ENCODE measurements at places on chromosomes 4 and X.
A peak's percentile ranks its signal among the peaks of the same experiment; 100 is the strongest.

GRCh38 chr4:165294907-165295306, 32.6 kb upstream of the MSMO1 start:
- peak; percentile 33 for DNase-seq

DNA sequence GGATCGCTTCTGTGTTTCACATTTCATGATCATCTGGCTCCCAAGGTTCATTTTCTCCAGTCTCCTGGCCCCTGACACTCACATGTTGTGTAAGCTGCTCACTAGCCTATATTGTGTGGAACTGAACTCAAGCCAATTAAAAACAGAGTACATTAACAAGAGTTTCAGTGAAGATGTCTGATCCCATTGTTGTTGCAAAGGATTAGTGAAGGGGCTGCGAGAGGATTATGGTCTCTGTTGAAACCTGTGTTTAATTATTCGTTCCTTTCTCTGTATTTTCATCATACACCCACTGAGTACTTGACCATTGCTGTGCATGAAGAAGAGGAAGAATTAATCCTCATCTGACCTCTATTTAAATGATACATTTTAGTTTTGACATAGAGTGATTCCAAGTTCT, 54.7 kb downstream of the AFF2 start:
- DNase-seq, result no peak

- no peak for DNase-seq
Observed at GRCh38 chr4:108035691-108036090, 46.0 kb downstream of the HADH start.

GRCh38 chr4:158161551-158162354, 11.1 kb downstream of the GASK1B start:
- peak; percentile 96 for DNase-seq

DNA sequence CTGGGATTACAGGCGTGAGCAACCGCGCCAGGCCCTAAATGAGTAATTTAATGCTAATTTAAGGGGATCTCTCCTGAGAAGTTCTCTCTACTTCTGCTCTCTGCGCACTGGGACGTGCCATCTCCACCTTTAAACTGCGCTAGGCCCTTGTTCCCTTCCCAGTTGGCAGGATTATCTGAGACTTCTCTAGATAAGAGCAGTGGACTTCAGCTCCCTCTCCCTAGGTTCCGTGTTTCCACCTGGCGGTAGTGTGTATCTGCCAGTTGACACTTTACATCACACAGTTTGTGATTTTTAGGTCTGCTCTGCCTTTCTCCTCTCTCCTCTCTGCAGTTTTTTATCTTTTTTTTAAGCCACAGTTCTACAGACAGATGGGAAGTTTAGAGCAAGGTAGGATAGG, 40.2 kb downstream of the ARHGAP10 start:
- DNase-seq, result no peak

DNA sequence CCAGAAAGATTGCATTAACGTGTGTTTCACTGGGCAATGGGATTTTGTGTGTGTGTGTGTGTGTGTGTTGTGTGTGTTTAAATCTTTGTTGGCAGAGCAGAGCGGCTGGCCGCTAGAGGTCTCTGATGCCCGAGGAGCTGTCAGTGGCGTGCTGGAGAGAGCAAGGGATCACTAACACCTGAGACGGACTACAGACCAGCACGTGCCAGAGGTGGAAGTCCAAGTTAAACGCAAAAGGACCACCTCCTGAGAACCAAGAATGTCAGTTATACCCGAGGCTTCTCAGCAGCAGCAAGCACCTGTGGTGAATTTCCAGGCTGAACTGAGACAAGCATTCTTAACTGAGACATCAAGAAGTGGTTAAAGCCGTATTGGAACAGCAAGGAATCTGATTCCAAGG, 9.0 kb upstream of the SLC25A14 start:
- DNase-seq, result peak; percentile 4

Data from inflammatory macrophage (primary cell).